ENCODE measurements at places on chromosomes 3 and 15. TPM values are rescaled to one million over a fixed set of nuclear protein-coding genes. Genes with fewer than 3 reads are reported as not detected.

The CLDN11 gene
- 395 TPM for total RNA-seq

The P2RY1 gene
- total RNA-seq = 1.7 TPM

The XIRP1 gene
- total RNA-seq = not detected

The NEO1 gene
- 0.35 TPM for total RNA-seq

The SLC2A2 gene
- not detected for total RNA-seq

The C3orf62 gene
- total RNA-seq = 5.6 TPM

The CX3CR1 gene
- not detected for total RNA-seq

The TRH gene
- not detected for total RNA-seq

- H3K27ac ChIP-seq = no peak overlapping the region
- no peaks in the 10 kb centered on the region for H3K27me3 ChIP-seq
- peaks cover 25% of the 10 kb centered on the region for H3K4me1 ChIP-seq
- H3K36me3 ChIP-seq = no peaks in the 10 kb centered on the region
- no peak overlapping the region for H3K4me3 ChIP-seq
These were observed 22.2 kb downstream of the SUCNR1 start for GRCh38 chr3:151895478-151896241.

DNA sequence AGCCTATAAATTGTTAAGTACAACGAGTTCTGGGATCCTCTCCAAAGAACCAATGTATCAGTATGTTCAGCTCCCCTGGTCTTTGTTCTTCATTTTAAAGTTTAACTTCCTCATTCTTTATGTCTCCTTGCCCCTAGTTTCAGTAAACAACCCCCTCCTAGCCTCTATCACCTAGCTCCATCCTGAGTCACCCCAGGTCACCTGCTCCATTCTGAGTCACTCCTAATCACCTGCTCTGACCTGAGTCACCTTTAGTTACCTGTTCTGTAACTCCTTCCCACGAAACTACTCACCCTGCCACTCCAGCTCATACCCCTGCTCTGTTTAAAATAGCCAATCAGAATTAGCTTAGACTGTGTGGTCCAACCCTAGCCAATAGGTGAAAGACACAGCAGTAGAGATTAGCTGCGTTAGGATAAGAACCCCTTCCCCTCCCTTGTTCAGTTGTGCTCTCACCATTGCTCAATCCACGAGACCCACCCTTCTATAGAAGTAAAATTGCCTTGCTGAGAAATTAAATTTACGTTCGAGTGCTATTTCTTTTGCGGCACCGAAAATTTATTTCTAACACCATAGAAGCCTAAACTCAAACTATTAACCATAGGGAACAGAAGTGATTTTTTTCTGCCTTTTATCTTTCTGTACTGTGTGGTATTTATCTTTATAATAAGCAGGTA is 245.0 kb upstream of the ADAMTS9 start:
- no peak overlapping the region for H3K27ac ChIP-seq
- H3K36me3 ChIP-seq = no peaks in the 10 kb centered on the region
- H3K4me1 ChIP-seq = peaks cover 16% of the 10 kb centered on the region
- H3K27me3 ChIP-seq = no peaks in the 10 kb centered on the region

DNA sequence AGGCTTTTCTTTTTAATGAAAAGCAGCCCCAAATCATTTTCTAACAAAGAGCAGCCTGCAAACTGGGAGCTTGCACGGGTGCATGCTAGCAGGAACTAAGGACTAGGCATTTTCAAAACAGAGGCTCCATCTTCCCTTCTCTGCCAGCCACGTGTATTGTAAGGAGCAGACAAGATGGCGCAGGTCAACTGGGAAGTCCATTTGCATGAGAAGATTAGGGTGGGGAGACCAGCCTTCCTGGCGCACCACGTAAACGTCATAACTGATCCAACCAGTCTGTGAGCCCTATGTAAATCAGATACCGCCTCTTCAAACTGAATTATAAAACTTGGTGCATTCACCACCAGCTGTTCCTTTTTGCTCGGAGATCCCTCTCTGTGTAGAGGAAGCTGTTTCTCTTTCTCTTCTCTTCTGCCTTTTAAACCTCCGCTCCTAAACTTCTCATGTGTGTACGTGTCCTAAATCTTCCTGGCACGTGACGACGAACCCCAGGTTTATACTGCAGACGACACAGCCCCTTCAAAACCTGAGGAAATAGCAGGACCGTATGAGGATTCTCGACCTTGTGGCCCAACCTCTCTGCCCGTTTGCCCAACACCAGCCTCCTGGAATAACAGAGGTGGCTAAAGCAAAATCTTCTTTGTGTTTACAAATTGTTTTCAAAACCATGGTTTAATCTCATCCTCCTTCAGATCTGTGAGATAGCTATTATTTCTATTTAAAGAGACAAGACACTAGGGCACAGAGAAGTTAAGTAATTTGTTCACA is 26.4 kb upstream of the SLC30A4 start:
- H3K27ac ChIP-seq = no peak overlapping the region
- DNase-seq = no peak
- H3K4me1 ChIP-seq = no peaks in the 10 kb centered on the region

DNA sequence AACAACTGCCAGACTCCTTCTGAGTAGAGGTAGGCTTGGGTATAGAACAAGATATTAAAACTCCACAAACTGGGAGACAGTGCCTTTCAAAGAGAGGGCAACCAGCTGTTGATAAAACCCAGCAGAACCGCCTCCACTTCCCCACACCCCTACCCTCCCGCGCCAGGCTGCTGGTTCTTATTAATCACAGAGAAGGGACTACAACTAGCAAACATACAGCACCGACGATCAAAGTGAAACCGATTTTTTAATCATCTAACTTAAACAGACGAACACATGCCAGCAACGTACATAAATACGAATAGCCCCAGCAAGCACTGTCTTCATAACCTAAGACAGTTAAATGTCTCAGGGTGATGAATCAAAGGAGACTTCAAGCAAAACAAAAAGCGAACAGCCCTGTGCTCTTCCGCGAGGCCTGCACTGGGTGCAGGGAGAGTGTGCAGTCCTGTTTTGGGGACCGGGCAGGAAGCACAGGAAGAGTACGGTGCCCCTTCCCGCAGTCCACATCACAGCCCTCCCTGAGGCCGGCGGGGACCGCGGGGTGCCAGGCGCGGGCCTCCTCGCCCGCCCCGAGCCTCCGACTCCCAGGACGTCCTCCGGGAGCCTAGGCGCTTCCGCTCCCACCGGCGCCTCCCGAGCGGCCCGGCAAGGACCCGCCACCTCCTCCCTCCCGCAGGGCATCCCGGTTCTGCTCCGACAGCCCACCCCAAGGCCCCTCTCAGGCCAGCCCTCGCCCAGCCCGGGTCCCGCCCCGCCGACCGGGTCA is 75.1 kb upstream of the VGLL4 start:
- H3K4me3 ChIP-seq = peak overlapping the region; percentile 93
- H3K4me1 ChIP-seq = peaks cover 21% of the 10 kb centered on the region
- peak overlapping the region; percentile 76 for H3K27ac ChIP-seq
- H3K27me3 ChIP-seq = no peaks in the 10 kb centered on the region
- peak; percentile 79 for DNase-seq

DNA sequence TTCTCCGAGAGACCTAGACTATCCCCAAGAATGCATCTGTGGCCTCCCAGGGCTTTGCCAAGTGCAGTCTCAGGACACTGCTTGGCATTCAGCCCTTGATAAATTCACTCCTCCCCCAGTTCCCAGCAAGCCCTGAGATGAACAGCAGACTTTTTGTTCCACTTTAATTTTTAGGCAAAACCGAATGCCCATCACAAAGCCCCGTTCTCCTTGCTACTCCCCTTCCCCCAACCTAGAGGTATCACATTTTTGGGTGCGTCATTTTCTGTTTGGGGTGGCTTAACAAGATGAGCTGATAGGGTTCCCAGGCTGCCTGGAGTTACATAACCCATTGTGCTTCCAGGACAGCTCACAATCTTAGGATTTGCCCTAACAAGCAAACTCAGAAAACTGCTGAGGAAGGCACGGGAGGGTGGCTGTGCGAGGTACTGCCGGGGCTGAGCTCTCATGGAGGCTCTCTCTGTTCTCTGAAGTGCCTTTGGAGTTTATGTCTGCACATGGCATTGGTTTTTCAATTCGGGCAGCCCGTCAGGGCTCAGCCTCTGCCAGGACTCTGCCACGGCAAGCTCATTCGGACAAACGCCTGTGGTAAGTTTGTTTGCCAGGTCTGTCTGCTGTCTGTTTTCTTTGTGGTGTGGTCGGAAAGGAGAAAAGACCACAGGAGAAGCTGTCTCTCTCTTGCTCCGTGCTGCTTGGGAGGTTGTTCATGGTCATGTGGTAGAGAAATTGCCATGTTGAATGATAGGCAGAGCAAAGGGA is at the start of gene TRAK1:
Gene TRAK1 (plus strand): TSS at position 385 of the 759 bp plus-strand sequence. CDS start 113 bp downstream, at position 498.
- H3K4me3 ChIP-seq = no peak within 1 kb of the TSS
- H3K27me3 ChIP-seq = no peaks in the 10 kb centered on the region
- DNase-seq = no peak

DNA sequence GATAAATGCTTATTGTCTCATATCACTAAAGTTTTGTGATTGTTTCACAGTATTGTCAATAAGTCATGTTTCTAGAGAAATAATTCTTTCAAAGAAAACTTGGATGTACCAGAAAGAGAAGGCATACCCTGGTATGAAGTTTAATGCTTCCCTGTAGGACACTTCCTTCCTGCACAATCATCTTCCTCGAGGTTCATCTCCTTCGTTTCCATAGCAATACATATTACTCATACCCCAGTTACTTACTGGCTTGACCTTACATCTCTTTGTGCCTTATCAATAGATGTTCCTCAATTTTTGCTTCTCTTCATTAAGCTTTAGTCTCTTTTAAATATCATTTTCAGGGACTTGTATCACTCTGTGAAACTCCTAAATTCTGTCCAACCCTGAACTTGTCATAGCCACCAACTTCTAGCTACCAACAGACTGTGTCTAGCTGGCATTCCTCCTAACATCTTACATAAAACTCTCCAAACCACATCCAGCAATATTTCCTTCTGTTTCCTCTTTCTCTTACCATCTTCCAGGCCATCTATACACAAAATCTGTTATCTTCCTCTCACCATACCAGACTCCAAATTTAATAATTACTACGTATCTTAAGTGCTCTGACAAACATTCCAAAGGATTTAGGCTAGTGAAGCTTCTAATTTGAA is 134.3 kb downstream of the GADL1 start:
- H3K27me3 ChIP-seq = no peaks in the 10 kb centered on the region
- H3K4me1 ChIP-seq = peaks cover 2% of the 10 kb centered on the region
- no peak overlapping the region for H3K27ac ChIP-seq
- H3K36me3 ChIP-seq = no peaks in the 10 kb centered on the region
- no peak overlapping the region for H3K4me3 ChIP-seq
